Hematopoietic multipotent progenitor cell treated with erythropoietin and hydrocortisone succinate and interleukin-3 and kit ligand, for 17 days (in vitro differentiated cells): ENCODE measurements at places on chromosomes 7 and 10.

DNA sequence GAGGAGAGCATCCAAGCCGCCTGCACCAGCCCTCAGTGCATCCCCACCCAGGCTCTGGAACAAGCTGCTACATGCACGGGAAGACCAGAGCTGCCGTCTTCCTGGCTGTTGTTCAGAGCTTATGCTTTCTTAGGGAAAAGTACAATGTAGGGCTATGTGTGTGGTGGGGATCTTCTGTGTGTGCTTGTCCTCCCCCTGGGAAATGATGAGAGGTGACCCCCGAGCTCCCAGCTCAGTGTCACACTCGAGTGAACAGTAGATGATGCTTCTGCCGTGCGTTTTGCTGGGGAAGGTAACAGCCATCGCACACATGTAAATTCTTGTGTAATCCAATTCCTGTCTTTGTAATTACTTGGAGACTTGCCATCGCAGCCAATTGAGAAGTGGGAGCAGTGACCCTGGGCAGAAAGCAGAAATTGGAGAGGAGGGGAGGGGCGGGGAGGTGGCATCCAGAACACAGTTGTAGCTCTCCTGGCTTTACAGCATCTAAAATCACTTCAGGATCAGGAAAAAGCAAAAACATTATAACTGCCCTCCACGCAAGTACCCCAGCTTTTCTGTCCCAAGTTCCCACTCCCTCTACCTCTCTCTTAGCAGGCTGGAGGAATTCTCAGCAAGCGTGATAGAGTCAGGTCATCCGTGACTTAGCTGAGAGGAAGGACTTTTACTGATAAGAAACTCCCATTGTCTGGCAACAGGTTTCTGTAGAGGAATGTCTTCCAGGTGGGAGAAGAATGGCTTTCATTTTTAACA lies 149.6 kb downstream of the TCF7L2 start:
- no peak for DNase-seq

DNA sequence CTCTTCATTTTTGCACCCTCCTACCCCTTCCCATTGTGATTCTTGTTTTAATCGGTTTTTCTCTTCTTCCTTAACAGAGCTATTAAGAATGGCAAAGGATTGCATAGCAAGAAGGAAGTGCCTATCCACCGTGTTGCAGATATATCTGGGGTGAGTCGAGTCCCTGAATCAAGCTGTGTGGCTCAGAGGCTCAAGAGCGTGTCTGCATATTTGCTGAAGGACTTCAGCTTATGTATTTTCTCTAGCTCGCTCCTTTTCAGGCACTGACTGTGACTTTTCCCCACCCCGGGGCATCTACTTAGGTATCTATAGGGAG lies 126.6 kb downstream of the LRRC4 start:
- no peak for DNase-seq

GRCh38 chr10:106502641-106503040 lies 661.9 kb downstream of the SORCS1 start:
- DNase-seq = no peak

DNA sequence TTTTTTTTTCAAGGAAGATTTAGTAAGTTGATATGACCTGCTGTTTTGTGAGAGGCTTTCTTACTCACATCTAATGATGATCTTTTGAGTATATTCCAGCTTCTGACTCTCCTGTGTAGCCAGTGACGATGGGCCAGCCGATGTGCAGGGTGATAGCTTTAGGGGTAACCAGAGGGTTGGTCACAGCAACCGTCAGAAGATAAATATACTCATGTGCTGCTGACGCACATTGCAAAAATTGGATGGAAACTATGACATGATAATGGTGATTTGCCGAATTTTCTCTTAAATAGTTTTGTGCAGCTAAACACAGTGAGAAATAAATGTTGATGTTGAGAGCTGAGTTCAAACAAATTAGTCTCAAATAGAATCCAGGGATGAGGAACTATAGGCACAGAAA lies 29.5 kb downstream of the R3HCC1L start:
- no peak for DNase-seq

GRCh38 chr10:62000037-62000603 lies 98.6 kb downstream of the ARID5B start:
- DNase-seq = no peak

- no peak for DNase-seq
Measured at GRCh38 chr10:125802131-125802530, 20.9 kb downstream of the UROS start.

DNA sequence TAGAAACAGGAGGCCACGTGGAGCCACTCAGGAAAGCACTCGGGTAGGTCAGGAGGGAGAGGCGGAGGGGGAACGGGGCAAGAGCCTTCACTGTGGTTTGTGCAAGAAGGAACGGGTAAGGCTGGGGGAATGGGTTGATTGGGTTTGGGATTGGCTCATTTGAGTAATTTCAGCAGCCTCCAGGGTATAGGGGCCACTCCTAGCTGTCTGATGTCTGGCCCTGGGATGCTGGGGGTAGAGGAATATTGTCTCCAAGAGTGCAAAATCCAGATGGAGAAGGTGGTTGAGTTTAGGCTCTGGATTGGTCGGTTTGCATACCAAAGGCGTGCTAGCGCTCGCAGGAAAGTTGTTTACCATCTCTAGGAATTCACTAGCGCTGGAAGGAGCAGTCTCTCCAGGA lies 47.2 kb downstream of the MYL10 start:
- DNase-seq = no peak

DNA sequence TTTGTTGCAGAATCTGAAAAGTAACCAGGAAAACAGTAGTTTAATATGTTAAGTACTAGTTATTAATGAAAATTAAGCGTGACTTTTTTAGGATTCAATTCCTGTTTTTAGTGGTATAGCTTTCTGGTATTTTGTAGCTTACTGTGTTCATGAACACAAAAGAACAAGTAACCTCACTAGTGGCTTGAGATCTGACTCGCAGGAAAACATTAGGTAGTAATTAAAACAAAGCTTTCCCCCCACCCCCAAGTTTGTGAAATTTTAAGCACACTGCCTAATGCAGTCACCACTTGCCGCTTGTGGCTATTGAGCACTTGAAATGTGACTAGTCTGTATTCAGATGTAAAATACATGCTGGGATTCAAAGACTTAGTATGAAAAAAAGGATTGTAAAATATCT lies 102.5 kb upstream of the RPA3 start:
- DNase-seq = no peak

DNA sequence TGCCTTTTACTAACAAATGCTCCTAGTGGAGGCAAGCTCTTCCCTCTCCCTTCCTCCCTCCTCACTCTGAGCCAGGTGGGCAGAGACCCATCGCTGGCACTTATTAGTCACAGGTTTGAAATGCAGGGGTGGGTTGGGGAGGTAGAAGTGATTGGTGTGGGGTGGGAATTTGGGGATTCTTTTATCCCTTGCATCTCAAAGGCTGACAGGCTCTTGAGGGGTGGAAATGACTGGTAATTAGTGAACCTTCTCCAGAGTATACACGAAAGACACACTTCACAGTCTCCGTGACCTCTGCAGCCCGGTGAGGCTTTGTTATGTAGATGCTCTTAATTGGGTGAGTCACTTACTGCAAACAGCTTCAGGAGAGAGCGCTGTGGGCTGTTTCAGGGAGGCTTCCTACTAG lies 13.9 kb upstream of the LRMDA start:
- DNase-seq = no peak

DNA sequence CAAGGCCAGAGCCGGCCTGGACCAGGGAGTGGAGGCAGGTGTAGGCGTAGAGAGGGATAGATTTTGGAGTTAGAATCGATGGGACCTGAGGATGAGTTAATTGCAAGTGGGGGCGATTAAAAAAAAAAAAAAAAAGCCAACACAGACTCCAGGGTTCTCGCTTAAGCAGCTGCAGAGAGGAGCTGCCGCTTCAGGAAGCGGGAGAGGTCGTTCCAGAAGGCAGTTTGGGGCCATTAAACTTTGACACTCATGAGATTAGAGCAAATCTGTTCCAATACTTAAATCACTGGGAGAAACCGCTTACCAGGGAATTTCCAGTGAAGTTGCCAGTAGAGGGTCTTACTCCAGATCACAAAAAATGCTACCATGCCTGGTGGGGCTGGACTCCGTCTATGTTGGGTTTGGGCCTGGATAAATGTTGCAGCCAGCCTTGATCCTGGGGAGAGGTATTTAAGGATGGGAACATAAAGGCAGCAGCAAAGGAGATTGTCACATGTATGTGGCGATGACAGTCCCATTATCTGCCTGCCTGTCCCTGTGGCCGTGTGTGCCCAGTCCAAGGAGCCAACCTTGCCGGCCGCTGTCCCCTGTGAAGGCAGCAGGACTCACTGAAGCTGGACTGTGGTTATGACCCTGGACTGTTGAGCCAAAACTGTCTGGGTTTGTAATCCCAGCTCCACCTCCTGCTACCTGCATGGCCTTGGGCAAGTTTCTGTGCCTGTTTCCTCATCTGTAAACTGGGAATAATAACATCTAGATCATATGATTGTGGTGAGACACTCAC lies 23.9 kb upstream of the GRID1 start:
- no peak for DNase-seq

GRCh38 chr10:6351495-6351894 lies 148.8 kb downstream of the PFKFB3 start:
- no peak for DNase-seq

GRCh38 chr10:118621304-118621942 lies 26.0 kb upstream of the PRLHR start:
- no peak for DNase-seq

DNA sequence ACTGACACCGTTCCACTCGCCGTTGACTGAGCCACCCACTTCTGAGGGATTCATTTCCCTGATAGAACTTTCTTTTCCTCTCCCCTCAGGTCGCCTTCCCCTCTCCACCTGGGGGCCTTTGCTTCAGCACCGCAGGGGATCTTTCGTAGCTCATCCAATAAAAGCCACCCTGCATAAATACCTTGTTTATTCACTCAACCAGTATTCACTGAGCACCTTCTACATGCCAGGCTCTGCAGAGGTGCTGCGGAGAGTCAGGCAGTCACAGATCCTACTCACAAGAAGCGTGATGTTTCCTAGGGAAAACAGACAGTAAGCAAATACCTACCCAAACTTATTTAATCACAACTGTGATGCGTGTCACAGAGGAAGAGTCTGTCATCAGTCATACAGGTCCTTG lies 127.7 kb downstream of the TEX36 start:
- DNase-seq = no peak

- DNase-seq = no peak
Measured at GRCh38 chr7:134078991-134079390, 48.1 kb upstream of the LRGUK start.

DNA sequence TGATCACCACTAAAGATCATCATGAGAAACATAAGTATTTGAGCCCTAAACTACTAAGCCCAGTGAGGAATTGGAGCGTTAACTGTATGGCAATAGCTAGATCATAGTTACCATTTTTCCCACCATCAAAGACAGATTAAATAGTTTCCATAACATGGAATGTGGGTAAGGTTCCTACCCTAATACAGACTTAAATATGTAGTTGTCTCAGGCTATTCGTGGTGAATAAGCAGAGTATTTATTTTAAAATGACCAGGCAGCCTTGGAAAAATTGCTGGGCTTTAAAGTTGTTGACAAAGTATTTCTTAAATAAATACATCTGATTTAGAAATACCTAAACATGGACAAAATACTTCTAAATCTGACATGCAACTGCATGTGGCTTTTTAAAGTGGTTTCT lies 106.8 kb downstream of the NT5C2 start:
- DNase-seq = no peak

DNA sequence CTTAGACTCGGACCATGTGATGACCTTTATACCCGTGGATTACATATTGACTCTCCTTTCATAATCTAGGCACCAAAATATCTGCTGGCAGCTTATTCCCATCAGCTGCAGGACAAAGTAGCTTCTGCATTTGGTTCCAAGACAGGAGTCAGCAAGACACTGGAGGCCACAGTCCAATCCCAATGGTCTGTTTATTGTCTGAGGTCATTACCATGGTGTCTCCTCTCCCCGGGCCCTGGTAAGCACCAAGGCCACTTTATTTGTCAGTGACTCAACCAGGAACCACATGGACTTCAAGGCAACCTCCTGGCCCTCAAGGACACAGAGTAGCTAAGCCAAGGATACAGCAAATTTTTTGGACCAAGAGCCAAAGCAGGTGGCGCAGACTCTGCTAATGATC lies 36.1 kb downstream of the KCNMA1 start:
- no peak for DNase-seq

- DNase-seq = no peak
Measured at GRCh38 chr10:56135828-56136227, 225.2 kb downstream of the ZWINT start.

DNA sequence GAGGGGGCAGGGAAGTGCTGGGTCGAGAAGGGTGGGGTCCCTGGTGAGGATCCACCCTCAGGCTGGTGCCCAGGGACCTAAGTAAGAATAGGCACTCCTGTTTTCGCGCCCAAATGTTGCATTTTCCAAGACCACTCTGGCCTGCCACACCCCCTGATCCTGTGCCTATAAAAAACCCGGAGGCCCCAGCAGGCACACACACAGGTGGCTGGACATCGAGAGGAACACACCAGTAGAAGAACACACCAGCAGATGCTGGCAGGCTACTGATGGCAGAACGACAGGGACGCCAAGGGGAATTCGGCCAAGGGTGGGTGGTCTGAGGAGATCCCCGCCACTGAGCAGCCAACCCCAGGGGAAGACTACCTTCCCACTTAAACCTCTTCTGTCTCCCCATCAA lies 633.9 kb upstream of the POT1 start:
- no peak for DNase-seq

DNA sequence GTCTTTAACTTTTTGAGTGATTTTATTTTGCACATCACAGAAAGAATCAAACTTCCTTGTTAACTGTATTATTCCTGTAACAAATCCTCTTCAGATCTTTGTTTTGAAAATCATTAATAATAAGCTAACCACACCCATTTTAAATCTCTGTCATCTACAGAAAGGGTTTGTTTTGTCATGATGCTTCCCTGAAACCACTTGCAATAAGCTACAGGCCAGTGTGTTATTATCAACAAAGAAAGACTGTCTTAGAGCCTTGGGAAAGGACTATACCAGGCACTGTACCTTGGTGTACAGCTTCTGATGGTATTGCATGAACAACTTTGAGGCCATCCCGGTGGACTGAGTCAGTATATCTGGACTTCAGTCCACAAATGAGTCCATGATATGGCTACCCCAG lies 145.3 kb upstream of the FAM3C start:
- no peak for DNase-seq

DNA sequence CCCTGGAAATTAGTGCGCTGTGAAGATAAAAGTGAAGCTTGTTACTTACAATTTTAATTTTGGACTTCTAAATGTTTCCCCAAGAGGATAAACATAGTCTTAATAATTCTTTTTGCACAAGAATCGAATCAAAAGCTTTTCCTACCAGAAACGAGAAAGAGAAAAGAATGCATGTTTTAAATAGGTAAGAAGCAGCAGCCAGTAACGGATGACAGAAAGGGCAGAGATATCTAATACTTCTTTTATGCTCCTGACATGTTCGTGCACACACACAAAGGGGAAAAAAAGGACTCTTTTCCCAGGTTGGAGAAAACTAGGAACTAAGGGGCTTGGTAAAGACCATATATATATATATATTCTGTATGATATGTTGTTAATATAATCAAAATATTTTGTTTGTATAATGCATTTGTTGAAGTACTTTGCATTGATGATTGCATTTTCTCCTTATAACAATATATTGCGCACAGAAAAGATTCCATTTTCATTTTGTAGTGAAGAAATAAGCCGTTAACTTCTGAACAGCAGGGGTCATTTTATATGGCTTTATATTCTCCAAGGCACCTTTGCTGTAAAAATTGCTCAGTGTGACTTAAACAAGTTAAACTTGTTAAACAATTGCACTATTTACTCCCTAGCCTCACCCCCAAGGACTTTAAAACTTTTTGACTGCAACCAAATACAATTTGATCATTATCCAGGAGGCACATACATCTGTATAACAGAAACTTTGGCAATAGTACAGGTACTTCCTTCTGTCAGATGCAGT lies 2.2 kb downstream of the PRKAR2B start:
- no peak for DNase-seq
